Mammary epithelial cell (primary cell): ENCODE measurements at places on chromosomes 5 and 9.

DNA sequence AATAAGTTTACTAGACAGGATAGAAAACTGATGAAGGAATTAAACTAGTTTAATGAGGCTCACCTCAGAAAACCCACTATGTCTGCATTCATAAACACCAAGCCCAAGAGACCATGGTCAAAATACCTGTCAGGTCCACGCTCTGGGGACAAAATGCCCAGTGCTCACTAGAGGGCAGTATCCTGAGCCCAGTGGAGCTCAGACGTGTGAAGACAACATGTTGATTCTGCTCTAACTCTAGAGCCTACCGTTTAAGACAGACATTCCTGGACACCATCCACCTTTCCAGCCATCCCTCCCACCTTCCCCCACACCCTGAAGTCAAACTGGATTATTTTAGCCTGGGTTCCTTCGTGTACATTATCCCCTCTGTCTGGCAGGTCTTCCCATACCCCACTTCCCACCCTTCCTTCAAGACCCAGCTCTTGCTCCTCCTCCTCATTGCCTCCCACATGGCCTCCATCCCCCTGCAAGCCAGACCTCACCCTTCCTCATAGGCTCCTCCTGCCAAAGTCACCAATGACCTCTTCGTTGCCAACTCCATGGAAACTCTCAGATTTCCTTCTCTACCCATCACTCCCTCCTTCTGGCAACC lies 142.3 kb upstream of the FSTL4 start:
- peak; percentile 7 for DNase-seq

DNA sequence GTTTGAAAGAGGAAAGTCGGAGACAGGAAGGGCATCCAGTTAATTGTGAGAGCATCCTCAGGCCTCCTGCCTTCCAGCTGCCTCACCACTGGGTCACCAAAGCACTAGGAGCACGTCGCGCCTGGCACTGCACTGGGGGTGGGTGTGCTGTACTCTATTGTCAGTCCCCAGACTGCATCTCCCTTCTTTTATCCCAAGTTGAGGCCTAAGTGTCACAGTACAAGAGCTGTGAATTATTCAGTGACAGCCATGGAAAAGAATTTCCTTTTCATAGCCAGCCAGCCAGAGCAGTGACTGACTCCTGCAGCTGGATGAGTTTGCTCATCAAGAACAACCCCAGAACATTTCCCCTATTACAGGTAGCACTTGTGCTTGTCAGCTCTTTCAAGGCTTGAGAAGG lies 16.3 kb downstream of the CLTA start:
- DNase-seq = peak; percentile 26

GRCh38 chr9:136045595-136046553 lies 49.2 kb downstream of the NACC2 start:
- no peak for DNase-seq

DNA sequence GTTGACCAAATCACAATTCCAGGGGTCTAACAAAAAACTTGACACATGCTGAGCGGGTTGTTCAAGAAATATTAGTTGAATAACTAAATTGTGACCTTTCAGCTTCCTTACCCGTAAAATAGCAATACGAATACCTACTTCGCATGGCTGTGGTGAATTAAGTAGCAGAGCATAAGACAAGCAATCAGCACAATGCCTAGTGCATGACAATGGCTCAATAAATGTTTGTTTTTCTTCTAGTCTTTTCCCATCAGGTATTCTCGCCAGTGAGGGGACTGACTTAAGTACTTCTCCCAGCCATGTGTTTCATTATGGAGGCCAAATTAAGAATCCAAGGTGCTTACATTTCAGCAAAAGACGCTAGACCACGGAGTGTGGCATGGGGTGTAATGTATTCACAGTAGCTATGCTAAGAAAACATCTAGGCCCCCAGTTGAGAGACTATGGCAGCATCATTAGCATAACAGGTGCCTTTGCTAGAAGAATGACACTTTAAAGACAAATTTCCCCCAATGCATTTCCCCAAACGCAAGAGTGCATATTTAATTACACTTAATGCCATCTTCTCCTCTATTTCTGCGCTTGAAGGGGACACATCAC lies 145.9 kb downstream of the ASTN2 start:
- no peak for DNase-seq

- DNase-seq = no peak
These were observed 159.3 kb upstream of the TLX3 start for GRCh38 chr5:171149772-171150171.

GRCh38 chr9:94925751-94926430 lies 199.4 kb downstream of the AOPEP start:
- no peak for DNase-seq

DNA sequence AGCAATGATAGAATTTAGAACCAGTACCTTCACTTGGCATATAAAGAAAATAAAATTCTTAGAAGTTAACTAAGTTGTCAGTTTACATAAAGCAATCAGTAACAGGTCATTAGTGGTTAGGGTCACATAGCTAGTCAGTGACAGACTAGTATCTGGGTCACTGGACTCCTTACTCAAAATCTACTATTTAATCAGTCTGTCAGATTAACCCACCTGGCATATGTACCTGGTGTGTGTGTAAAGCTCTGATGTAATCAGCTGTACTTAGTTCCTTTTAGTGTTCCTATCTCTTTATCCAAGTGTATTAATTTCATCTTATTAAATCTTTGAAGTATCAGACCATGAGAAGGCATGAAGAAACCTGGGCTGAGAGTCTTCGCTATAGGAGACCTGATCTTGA lies 7.3 kb downstream of the CEP78 start:
- DNase-seq = no peak

DNA sequence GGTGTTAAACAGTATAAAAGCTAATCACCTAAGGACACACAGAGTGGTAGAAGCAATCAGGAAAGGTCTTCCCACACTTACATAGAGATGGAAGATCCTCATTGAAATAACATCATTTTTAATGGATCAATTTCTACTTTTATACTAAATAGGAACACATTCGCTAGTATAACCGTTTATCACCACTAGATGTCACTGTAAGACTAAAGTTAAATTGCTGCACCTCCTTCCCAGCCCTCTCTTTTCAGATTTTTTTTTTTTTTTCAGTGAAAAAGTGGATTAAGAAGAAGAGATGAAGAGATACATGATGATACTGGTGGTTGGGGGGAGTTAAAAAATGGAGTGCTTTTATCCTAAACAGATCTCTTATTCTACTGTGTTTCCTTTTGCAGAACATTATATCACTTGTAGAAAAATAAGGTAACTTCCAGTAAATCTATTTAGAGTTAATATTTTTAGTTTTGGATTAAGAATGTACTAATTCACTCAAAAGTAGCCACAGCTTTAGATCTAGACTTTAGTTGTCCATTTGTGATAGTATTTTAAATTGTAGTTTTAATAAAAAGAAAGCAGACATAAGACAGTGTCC lies 116.9 kb upstream of the ARRDC3 start:
- peak; percentile 29 for DNase-seq

- DNase-seq = no peak
These were observed 18.1 kb downstream of the MAMDC2 start for GRCh38 chr9:70061776-70062175.

DNA sequence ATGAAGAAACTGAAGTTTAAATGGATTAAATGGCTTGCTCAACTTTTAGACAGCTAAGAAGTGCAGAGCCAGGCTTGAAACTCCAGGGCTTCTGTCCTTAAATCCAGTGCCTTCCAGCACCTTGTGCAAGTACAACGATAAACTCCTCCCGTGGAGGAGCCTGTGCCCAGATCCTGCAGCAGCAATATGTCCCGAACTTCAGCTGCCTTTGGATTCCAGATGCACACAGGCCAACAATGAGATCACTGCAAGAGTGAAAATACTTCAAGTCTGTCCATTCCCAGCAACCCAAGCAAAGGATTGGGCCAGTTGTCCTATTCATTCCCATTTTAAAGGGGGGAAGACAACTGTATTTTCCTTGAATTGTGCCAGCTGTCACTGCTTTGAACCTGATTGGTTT lies 199.6 kb downstream of the CRB2 start:
- no peak for DNase-seq

GRCh38 chr5:34699155-34700077 lies 43.3 kb downstream of the RAI14 start:
- no peak for DNase-seq

GRCh38 chr5:95042037-95042436 lies 242.9 kb downstream of the MCTP1 start:
- DNase-seq = no peak

GRCh38 chr9:86093788-86094555 lies 5.4 kb downstream of the GOLM1 start:
- DNase-seq = no peak

- DNase-seq = no peak
These were observed 19.6 kb downstream of the FBXO38 start for GRCh38 chr5:148403344-148403743.

DNA sequence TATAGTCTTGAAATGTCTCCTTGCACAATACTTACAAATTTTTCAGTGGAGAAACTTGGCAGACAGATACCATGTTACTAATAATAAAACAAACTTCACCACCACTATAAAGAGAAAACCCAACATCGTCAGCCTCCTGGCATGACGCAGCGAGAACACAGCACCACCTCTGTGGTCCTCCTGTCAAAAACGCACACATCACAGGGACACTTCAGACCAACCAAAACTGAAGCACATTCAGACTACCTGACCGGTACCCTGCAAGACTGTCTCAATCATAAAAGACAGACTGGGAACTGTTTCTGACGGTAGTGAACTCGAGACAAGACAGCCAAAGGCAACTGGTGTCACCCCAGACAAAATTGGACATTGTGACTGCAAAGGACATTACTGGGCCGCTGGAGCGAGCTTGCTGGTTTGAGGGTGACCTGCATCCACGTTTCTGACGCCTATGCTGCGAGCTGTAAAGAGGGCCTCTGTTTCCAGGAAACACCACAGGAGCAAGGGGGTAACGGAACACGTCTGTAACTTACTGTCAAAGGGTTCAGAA lies 34.4 kb downstream of the NSUN2 start:
- DNase-seq = no peak

GRCh38 chr5:173741087-173741486 lies 124.6 kb upstream of the BOD1 start:
- DNase-seq = no peak

GRCh38 chr9:68817079-68817875 lies 112.2 kb downstream of the PIP5K1B start:
- DNase-seq = no peak

GRCh38 chr9:87386490-87387025 lies 111.1 kb upstream of the DAPK1 start:
- peak; percentile 71 for DNase-seq

- DNase-seq = no peak
These were observed 129.5 kb downstream of the RNF180 start for GRCh38 chr5:64295101-64295500.

- DNase-seq = peak; percentile 75
These were observed 242.2 kb upstream of the ACTBL2 start for GRCh38 chr5:57724836-57725235.
